Fibroblast of skin of right quadriceps (primary cell): ENCODE measurements at places on chromosomes 1 and 21.

DNA sequence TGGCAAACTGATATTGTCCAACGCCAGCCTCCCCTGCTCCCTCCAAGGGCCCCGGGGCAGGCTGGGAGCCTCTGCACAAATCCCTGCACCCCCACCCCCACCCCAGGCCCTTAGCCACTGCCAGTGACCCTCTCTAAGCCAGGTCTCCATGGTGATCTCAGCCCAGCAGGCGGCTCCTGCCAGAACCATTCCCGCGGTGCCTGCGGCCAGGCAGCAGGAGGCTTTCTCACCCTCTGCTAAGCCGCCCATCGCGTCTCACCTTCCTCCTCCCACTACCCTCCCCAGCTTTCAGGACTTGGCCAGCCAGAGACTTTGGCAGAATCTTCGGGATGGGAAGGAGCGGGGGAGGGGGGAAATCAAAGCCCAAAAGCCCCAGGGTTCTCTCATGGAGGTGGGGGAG is 46.8 kb upstream of the WASF2 start:
- DNase-seq, result peak; percentile 74

- DNase-seq, result peak; percentile 45
Observed at GRCh38 chr1:103371234-103371633, 154.3 kb upstream of the RNPC3 start.

GRCh38 chr1:147762233-147763024 is 2.0 kb upstream of the GJA5 start:
- no peak for DNase-seq

DNA sequence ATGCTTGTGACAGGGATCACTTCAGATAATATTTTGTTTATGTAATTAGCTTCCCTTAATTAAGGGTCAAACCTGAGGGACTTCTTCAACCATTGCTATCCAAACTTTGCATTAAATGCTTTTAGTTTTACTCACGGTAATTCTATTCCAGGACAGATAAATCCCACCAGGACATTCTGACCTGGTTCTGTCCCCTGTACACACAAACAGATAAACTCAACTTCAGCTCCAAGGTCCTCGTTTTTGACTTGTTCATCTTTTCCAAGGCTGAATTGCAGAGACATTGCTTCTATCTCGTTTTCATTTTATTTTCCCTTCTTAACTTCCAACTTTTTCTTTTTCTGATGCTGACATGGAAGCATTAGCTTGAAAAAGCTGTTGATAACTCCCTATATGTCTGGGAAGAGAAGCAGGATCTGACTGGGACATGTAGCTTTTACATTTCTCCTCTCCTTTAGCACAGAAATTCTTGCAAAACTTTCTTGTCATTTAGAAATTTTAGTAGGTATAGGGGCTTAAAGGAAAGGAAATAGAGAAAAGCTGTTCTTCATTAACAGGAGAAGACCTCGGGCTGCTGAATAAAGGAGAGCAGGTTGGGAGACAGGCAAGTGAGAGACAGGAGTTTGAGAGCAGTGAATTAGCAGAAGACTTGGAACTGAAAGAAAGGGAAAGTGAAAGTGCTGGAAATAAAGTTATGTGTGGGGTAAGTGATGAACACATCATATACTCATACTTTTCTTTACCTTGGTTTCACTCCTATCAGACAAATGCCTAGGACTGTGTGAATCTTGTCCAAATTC is 231.7 kb upstream of the B3GALT2 start:
- DNase-seq, result peak; percentile 30

- DNase-seq, result no peak
Observed at GRCh38 chr1:197763307-197763706, 12.0 kb downstream of the DENND1B start.

DNA sequence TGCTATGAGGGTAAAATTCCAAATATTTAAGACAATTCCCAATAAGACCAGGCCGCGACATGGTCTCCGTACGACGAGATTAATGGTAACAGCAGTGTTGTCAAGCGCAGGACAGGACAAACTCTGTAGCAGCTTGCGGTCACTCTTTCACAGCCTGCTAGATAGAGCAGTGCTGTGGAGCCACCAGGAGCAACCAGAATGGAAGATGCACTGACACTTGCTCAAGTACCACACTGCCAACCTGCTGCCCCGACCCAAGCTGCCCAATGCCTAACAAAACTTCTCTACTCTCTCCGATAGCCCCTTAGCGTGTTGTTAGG is 636 bp downstream of the WARS2 start:
- no peak for DNase-seq

GRCh38 chr1:118209648-118210047 is 24.6 kb upstream of the SPAG17 start:
- no peak for DNase-seq

- DNase-seq, result no peak
Observed at GRCh38 chr21:31778546-31778945, 46.6 kb upstream of the SCAF4 start.

- no peak for DNase-seq
Observed at GRCh38 chr1:234943836-234944402, 184.7 kb downstream of the TOMM20 start.

DNA sequence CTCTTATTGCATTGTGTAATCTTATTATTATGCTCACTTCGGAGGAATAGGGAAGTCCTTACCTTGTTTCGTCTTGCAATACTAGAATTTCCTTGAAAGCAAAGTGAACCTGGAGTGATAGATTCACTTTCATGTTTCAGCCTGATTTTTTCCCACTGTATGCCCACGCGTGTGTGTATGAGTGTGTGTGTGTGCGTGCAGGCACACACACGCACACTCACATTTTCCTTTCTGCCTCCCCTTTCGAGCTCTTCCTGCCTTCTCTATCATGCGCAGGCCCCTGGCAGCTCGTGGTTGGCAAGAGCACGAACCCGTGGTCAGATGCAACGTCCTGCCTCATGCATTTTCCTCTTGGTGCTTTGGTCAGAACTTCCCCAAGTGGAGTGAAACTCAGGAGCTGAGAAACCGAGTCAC is at the start of gene GCSAML:
Gene GCSAML (plus strand): TSS at position 366 of the 414 bp plus-strand sequence. CDS start 58 bp downstream, outside the sequence.
- DNase-seq, result no peak

- no peak for DNase-seq
Observed at GRCh38 chr1:208098773-208099172, 145.4 kb downstream of the PLXNA2 start.

- DNase-seq, result no peak
Observed at GRCh38 chr1:38997901-38998190, 6.8 kb downstream of the AKIRIN1 start.

GRCh38 chr1:211493876-211494653 is 2.1 kb upstream of the RD3 start:
- no peak for DNase-seq

DNA sequence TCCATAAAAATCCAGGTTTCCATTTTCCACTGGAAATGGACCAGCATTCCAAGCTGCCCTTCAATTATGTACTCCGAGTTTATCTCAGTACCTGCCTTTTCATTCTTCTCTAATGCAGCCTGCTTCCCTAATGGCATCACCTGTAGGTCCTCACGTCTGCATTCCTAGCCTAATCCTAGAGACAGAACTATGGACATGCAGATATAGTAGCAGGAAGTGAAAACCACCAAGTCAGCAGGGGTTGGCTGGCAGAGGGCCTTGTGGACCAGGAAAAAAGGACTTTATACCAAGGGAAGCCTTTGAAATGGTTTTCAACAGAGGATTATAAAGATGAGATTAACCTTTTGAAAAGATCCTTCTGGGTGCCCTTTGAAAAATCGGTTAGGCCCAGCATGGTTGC is 135.7 kb upstream of the L1TD1 start:
- DNase-seq, result no peak

DNA sequence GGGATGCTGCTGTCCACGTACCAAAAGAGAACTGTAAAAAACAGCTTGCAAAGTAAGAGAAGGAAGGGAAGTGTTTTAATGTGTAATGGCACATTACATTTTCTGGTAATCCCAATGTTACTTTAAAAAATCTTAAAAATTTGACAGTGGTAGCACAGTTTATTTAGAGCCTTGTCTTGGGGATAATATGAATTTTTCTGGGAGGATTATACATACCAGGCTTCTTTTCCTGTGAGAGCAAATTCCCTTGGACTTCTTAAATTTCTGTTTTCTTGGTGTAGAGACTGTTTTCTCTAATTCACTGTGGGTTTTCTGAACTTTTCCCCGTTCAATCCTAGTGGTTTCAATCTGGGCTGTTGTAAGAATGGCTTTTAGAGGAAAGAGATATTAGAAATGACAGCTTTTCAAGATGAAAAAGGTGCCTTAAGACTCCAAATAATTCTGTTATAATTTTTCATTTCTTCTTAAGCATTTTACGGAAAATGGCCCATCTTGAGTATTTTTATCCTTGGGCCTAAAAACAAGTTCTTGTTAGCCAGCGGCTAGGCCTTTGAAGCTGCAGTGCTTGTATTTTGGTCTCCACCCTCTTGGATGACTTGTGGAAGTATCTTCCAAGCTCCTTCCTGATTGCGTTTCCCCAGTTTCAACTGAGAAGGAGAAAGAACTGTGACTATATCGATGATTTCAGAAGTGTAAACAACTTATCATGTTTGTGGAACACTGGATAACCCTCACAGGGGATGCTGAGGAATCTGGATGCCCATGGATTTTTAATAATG is 70.0 kb downstream of the LEPR start:
- DNase-seq, result no peak

DNA sequence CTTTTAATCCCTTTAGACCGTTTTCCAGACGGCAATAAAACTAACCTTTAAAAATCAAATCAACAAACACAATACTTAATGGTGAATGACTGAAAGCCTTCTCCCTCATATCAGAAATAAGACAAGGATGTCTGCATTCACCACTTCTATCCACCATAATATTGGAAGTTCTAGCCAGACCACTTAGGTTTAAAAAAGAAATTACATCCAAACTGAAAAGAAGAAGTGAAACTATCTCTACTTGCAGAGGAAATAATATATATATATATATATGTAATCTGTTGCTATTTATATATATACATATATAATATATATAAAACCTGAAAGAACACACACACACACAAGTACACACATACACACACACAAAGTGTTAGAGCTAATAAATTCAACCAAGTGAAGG is 100.4 kb downstream of the BRINP3 start:
- no peak for DNase-seq

- DNase-seq, result no peak
Observed at GRCh38 chr1:2466270-2466665, 9.8 kb upstream of the PLCH2 start.

GRCh38 chr1:54993140-54993539 is 5.6 kb upstream of the BSND start:
- DNase-seq, result no peak

GRCh38 chr1:119687434-119688079 is 24.2 kb upstream of the PHGDH start:
- DNase-seq, result no peak

DNA sequence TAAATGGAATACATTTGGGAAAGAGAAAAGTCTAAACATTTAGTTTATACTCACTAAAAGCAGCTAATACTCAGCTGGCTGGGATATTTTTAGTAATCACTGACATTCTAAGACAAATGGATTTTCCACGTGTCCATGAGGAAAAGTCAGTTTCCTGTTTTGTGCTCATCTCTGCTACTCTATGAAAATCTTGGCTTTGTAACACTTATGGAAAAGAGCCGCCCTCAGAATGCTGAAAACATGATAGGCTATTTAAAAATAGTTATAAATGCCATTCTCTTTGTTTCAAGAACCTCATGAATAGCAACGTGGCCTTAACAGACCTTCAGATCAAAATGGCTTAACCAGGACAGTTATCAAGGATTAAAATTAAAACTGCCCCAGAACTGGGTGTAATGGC is 29.9 kb downstream of the MRAP start:
- peak; percentile 69 for DNase-seq

- no peak for DNase-seq
Observed at GRCh38 chr1:110249256-110249655, 39.1 kb downstream of the KCNC4 start.

DNA sequence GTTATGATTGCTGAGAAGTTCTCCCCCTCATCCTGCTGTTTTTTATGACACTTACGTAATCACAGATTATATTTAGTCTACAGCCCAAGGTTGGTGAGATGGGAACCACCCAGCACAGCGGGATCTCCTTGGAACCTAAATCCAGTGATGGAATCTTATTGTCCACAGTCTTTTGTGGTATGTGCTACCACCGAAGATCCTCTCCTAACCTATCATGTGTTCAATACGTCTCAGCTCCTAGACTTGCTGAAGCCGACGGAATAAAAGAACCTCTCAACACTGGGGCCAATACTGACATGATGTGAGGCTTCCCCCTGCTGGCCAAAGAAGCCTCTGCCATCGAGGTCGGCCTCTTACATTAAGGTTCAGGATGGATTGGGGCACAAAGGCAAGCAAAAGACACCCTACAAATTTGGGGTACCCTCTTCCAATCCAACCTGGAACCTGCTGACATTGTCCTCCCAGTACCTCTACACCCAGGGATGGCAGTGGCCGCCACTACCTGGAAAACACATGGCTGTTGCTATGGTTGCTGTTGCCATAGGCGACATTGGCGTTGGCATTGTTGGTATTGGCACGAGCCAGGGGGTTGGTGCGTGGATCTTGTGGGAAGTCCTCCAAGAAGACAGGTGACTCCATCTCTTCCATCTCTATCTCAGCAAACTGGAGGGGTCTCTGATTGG is 19.4 kb upstream of the KIF21B start:
- peak; percentile 67 for DNase-seq

- no peak for DNase-seq
Observed at GRCh38 chr1:79190074-79190473, 183.5 kb upstream of the ADGRL4 start.

GRCh38 chr1:40758578-40759343 is 24.8 kb upstream of the KCNQ4 start:
- DNase-seq, result no peak

DNA sequence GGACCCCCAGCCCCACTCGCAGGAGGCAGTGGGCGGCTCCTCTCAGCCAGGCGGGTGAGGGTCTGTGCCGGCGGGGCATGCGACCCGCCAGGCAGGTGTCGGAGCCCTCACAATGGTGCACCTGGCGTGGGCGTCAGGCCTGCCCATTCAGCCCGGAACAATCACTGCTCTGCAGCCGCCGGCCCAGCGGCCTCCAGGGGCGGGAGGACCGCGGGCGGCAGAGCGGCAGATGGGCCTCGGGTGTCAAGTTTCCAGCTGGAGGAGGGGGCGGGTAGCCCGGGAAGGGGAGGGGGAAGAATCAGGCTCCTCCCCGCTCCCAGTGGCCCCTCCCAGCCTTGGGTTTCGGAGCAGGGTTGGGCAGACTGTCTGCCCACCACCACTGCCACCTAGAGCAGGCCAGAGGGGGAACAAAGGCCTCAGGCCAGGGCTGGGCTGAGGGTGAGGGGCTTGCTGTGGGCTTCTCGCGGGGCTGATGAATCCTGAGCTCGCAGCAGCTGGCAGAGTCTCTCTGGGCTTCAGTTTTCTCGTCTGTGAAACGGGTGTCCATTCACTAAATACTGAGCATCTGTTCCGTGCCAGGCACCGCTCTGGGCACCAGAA is 39.5 kb upstream of the CASZ1 start:
- DNase-seq, result peak; percentile 40

- peak; percentile 48 for DNase-seq
Observed at GRCh38 chr1:236893626-236894545, 98.8 kb downstream of the MTR start.

- no peak for DNase-seq
Observed at GRCh38 chr1:49597436-49597835, 426.3 kb downstream of the AGBL4 start.

- no peak for DNase-seq
Observed at GRCh38 chr1:36212782-36213181, 11.5 kb upstream of the THRAP3 start.
